ENCODE measurements at places on chromosomes 2 and 18. TPM values are rescaled to one million over a fixed set of nuclear protein-coding genes. Genes with fewer than 3 reads are reported as not detected.

GRCh38 chr2:106187273-106187891 is 6.7 kb downstream of the UXS1 start:
- no peak for DNase-seq

DNA sequence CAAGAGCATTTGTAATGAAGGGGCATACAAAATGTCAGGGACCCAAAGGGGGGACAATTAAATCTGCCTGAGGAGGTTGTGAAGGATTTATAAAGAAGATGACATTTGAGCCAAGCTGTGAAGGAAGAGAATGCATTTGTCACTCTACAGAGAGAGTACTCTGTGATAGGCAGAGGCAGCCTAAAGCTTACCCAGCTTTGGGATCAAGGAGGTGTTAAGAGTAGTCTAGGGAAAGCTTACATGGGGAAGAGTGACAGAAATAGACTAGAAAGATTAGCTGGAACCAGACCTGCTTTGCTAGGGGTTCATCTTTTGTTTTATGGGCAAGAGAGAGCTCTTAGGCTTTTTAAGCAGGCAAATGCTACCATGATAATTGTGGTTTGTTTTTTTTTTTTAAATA is 169.1 kb upstream of the CYP26B1 start:
- no peak for DNase-seq

Gene PARD6G
- polyA plus RNA-seq, result 0.16 TPM

DNA sequence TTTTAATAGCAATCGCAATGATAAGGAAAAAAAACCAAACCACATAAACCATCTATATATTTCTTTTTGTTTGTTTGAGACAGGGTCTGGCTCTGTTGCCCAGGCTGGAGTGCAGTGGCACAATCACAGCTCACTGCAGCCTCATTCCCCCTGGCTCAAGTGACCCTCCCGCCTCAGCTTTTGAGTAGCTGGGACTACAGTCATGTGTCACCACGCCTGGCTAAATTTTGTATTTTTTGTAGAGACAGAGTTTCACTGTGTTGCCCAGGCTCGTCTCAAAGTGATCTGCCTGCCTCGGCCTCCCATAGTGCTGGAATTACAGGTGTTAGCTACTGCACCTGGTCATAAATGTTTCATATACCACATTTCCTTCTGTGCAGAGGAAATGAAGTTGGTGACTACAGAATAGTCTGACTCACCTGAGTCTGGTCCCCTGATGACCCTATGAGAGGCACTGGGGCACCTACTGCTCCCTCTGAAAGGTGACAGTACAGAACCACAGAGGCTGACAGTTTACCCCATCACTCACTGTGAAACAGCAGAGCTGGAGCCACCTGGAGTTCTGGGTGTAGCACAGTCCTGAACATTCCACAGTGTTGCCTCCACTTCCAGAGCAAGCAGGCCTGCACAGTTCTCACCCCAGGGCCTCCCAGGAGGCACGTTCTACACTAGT is 183.7 kb upstream of the PXDN start:
- DNase-seq, result no peak

DNA sequence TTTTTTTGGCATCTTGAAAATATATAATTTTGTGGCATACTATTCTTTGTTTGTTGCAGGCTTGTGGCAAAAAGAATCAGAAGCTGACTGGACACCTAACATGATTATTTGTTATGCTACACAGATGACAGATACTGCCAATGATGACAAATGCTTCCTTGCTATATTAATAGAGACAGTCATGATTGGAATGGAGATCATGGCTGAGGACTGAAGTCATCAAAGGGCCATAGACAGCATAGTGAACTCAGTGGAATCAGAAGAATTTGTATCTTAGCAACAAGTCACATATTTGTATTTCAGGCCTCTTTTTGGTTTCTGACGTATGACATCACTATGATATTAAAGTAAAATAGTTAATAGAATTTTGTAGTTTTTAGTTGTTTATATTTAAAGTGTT is 1003.8 kb upstream of the DDX18 start:
- no peak for DNase-seq

- no peak for DNase-seq
Measured at GRCh38 chr18:73714466-73714865, 433.2 kb downstream of the FBXO15 start.

Gene SPHKAP
- polyA plus RNA-seq, result not detected

Gene TAF4B
- polyA plus RNA-seq, result 12.8 TPM

Gene CEP192
- 5.2 TPM for polyA plus RNA-seq

DNA sequence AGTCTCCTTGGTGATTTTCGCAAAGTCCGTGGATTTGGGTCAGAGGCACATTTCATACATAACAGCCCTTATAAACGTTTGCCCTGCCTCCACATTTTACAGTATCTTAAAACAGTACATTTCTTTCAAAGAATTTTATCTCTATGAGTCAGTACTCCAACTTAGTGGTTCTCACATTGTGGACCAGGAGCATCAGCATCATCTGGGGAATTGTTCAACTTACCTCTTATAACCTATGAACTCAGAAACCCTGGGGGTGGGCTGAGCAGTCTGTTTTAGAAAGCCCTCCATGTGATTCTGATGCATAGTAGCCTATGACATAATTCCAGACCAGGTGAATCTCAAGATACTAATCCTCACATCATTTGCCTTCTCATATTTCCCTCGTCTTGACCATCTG is 12.4 kb downstream of the SUPT7L start:
- no peak for DNase-seq

DNA sequence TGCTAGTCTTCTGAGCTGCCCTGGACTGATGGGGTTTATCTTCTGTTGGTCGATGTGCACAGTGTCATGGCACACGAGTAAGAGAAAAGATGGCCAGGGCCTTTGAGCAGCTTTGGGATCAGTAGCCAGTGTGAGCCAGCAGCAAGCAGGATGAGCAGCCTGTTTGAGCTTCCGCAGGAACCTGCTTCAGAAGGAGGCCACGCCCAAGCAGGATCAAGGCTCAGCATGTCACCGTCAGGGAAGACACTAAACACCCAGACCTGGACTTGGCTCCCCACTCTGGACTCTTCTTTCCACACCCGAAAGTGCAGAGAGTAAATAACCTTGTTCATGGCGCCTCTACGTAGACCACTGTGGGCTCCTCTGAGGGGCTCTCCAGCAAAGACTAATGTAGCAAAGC is 25.2 kb upstream of the ASB1 start:
- DNase-seq, result no peak

DNA sequence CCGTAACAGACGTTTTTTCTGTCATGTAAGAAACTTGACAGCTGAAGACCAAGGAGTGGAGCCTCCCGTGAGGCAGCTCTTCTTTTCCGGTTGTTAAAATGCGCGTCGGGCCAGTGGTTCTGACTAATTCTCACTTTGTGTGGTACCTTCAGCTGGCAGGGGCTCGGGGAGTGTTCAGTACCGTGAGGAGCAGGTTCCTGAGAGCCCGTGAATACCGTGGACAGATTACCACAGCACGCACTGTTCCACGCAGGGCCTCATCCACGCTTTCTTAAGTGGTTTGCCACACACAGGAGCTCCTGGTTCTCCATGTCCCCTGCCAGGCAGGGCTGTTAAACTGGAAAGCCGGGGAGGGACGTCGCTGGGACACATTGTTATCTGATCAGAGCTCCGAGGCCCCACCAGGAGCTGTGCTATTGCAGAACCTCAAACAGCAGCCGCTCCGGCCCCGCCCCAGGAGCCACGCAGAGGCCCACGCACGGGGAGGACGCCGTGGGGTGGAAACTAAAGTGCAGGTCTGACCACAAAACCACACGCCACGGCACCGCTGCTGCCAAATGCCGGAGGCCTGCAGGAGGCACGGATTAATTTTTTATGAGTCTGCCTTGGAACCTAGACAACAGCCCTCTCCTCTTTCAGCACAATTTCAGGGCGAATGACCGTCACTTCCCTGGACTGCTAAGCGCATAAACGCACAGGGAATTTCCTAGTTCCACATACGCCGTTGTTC is 43.3 kb downstream of the NFATC1 start:
- DNase-seq, result no peak

GRCh38 chr2:191791953-191792560 is 54.8 kb downstream of the CAVIN2 start:
- no peak for DNase-seq

Gene FOXI3
- not detected for polyA plus RNA-seq

Gene RAD51AP2
- not detected for polyA plus RNA-seq

DNA sequence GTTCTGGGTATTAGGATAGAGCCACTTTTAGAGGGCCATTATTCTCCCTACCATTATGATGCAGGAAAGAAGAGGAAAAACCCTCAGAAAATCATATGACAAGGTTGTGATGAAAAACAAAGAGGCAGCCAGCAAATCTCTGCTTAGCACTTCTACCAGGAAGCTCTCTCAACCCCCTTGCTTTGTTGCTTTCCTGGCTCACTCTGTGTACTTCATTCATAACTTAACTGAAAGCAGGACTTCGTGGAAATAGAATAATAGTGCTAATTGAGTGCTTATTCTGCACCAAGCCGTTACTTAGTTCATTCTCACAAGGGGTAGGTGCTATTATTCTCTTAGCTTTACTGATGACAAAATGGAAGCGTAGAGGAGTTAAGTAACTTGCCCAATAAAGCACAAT is 354.1 kb downstream of the HRH4 start:
- DNase-seq, result no peak

- peak; percentile 27 for DNase-seq
Measured at GRCh38 chr18:76495435-76496193, 572 bp upstream of the ZNF516 start.

- DNase-seq, result no peak
Measured at GRCh38 chr2:181163139-181163538, 182.7 kb downstream of the UBE2E3 start.

DNA sequence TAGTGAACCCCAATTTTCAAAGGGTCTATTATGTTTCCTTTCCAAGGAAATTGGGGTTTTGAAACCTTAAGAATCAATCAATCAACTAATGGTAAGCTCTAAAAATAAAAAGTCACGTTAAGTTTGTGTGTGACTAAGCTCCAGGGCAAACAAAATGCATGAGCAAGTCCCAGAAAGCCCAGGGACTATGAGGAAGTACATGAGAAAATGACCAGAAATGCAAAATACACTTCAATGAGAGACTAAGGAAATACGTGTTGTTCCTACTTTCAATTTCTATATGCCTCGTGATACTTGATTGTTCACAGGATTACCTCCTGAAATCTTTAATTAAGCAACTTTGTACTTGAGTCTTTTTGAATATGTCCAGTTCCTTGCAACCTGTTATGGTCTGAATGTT is 684.4 kb upstream of the SYT4 start:
- DNase-seq, result no peak

Gene TCF4
- polyA plus RNA-seq, result 0.39 TPM

DNA sequence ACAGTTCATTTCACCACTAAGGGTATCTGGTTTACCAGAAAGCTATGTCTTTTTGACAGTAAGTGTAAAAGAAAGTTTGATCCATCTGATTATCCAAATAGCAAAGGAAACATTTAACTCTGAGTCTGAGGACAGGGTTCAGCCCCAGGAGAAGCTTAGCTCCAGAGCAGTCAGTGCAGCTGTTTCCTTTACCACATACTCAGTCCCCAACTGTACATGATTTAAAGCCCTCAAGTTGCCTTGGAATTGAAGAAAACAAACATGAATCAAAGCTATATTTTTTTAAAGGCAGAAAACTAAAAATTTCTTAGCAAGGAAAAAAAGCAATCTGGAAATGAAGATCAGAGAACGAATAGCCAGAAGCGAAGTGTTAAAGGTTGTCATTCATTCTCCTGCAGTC is 746.0 kb downstream of the METTL4 start:
- DNase-seq, result no peak

GRCh38 chr2:25851740-25852503 is 26.4 kb downstream of the ASXL2 start:
- DNase-seq, result peak; percentile 28

Gene OR6B2
- polyA plus RNA-seq, result not detected

Gene CNRIP1
- polyA plus RNA-seq, result not detected

- no peak for DNase-seq
Measured at GRCh38 chr18:59537579-59537978, 159.6 kb downstream of the CCBE1 start.

DNA sequence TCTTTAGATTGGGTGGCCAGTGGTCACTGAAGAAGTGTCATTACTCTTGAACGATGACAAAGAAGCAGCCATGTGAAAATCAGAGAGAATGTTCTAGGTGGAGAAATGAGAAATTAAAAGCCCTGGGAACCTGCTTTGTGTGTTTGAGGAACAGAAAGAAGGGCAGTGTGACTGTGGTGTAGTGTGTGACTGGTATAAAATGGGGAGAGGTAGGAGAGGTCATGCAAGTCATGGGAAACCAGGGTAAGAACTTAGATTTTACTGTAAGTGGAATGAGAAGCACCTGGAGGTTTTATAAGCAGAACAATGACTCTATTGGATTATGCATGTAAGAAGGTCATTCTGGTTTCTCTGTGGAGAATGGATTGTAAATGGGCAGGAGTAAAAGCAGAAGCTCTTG is 12.2 kb downstream of the ICOS start:
- no peak for DNase-seq

DNA sequence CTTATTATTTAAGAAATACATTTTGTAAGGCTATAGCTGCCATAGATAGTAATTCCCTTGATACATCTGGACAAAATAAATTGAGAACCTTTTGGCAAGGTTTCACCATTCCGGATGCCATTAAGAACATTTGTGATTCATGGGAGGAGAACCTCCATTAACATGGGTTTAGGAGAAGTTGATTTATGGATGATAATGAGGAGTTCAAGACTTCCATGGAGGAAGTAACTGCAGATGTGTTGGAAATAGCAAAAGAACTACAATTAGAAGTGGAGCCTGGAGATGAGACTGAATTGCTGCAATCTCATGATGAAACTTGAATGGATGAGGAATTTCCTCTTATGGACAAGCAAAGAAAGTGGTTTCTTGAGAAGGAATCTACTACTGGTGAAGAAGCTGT is 17.3 kb downstream of the PHLPP1 start:
- DNase-seq, result no peak

Gene IL1B
- not detected for polyA plus RNA-seq

DNA sequence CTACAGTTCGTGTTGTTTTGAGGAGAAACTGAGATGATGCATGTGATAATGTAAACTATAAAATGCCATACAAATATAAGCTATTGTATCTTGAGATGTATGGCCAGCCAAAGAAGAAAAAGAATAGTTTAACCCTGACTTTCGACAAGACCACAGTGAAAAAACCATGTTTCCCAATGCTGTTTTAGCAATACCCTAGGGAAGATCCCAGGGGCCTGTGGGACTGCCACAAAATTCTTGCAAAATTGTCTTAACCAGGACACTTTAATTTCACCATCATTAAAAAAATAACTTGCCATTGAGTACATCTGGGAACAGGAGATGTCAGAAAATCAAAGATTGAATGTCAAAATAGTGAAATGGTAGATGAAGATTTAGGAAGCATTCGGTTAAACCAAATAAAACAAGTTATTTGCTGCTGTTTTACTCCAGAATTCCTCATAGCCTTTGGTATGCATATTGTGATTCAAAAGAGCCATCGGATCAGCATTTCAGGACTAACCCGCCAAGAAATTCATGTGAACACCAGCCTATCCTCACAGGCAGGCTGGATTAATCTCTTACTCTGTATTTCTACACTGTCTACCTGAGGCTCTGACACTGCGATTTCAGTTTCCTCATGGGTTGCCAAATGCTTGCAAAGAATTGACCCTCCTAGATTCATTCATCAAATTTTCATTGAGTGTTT is 49.0 kb upstream of the SP3 start:
- DNase-seq, result no peak

DNA sequence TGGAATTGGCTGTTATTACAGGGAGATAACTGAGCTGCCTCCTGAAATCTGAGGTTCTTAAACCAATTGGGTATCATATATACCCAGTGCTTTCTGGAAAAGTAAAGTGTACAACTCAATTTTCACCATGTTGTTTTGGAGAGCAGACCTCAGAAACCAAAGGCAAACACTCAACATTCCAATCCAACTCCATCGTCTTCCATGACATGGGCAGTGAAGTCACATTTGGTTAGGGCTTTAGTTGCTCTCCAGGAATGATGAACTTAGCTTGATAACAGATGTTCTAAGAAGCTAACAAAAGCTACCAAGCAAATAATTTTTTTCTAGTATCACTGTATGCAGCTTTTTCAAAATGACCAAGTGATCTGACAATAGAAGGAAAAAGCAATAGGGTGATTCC is 107.0 kb upstream of the SLC35G4 start:
- DNase-seq, result no peak
